ENCODE measurements at places on chromosomes 2 and 18. TPM values are rescaled to one million over a fixed set of nuclear protein-coding genes. Genes with fewer than 3 reads are reported as not detected.

- DNase-seq, result no peak
Measured at GRCh38 chr18:77148289-77148688, 15.7 kb upstream of the MBP start.

GRCh38 chr18:500632-501405, at the start of gene COLEC12:
TSS of gene COLEC12 (minus strand) at chr18:500701. CDS start at chr18:500514, 187 bp downstream.
- DNase-seq, result peak; percentile 46

Gene CHRND
- total RNA-seq, result 0.56 TPM

DNA sequence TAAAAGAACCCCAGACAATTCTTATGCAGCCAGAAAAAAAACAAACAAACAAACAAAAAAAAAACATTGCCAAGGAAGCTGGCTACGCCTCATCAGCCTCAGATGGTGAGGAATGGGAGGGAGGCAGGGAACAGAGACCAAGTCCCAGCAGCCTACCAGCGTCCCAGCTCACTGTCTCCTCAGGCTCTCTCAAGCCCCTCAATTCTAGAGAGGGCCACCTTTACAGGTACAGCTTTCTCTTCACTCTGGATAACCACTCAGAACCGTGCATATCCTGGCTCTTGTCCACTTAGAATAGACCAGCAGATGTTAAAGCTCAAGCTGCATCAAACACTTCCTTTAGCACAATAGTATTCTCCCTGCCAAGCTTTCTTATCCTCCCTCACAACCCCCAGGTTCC, 263.1 kb upstream of the CHAC2 start:
- DNase-seq, result no peak

DNA sequence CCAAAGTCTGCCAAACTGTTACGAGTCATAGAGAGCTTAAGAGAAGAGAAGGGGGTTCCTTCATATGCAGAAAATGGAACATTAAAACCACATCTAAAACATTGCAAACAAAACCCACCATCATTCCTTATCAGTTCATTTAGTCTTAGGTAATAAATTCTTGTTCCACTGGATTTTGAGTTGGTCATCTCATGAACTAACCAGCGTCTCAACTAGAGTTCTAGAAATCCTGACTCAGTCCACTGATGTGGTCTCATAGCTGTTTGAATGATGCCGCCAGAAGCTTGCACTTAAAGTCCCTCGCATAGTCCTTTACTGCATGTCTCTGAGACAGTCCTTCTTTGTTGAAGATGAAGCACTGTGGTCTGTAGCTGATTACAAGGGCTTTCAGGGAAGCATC, 15.0 kb upstream of the CAB39 start:
- DNase-seq, result no peak

- DNase-seq, result no peak
Measured at GRCh38 chr18:24990671-24991134, 361.3 kb downstream of the ZNF521 start.

- DNase-seq, result no peak
Measured at GRCh38 chr18:63763831-63764600, 11.2 kb upstream of the SERPINB7 start.

DNA sequence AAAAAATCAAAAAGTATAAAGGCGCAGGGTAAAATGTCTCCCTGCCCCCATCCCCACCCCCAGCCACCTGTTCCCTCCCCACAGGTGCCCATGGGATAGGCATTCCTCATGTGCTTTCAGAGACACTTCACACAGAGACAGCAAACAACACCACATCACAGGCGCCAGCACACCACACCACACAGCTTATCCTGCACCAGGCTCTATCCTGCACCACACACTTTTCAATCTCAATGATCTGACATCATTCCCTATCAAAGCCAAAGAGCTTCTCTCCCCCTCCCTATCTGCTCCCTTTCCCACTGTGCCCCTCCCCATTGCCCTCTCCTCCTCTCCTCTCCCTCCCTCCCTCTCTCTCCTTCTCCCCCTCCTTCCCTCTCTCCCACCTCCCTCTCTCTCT, 15.5 kb downstream of the FAM178B start:
- DNase-seq, result no peak

DNA sequence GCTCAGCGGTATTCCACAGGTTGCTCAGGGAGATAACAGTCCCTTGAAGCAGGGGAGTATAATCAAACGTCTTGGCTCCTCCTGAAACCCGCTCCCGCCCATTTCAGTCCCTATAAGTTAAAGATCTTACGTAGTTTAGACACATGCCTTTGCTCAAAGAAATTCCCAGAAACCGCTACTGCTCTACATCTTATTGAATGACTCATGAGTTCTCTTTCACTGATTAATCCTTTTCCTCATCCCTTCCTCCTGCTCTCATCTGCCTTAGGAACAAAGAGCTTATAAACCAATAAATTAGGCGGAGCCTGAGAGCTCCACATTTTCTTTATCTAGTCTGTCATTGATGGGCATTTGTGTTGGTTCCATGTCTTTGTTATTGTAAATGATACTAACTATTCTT, 4.2 kb upstream of the SERPINB4 start:
- no peak for DNase-seq

DNA sequence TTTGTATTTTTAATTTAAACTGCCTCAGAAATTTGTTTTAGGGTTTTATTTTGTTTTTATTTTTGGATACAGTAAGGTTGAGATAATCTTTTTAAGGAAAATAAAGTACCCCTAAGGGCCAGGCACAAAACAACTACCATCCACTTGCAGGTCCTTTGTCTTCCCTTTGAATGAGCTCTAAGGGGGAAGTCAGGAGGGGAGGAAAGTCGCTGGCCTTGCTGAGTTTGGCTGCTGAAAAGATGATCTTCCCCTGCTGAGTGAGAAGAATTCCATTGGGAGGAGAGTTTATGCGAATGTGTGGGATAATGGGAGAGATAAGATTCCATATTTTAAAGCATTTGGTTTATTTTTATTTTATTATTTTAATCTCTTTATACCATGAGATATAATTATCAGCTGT, 100.7 kb downstream of the ARHGAP15 start:
- DNase-seq, result no peak

DNA sequence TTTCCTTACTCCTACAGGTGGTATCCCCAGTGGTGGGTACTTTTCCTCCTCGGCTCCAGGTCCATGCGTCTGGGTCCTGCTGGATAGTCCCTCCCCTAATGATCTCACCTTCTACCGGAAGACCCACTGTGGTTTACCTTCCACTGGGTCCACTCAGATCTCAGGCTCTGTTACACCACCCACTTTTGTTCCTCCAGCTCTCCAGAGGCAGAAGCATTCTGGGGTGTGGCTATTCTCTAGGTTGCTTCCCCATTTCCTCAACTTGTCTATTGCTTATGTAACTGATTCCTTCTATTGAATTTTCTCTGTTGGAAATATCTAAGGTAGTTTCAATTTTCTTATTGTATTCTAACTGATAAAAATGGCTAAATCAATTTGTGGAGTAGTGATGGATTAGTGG, 87.6 kb upstream of the GALNT5 start:
- DNase-seq, result no peak

DNA sequence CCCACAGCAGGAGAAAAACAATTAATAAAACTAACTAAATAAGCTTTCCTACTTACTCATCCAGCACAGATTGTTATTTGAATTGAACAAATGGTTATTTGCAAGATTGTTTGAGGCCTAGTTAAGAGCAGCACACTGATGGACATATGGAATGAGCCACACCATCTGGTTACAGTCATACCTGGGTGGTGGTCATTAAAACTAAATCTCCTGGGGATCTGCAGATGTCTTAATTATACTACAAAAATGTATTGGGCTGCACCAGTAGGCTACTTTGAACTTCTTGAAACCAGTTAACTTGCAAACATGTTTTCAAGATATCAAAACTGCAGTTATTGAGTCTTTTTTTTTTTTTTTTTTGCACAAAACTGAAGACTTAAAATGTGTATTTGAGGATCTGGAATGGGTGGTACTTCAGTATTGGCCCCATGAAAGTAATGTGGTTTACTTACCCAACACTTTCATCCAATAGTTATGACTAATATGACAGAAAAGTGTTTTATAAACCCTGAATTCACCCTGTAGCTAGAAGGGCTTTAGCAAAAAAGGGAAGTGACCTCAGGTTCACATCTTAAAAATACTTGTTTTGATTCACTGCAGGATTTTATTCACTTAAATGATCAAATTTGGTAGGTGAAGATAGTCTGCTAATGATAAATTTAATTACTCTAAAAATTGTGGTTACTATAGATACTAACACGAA, 10.8 kb downstream of the AGFG1 start:
- DNase-seq, result no peak

DNA sequence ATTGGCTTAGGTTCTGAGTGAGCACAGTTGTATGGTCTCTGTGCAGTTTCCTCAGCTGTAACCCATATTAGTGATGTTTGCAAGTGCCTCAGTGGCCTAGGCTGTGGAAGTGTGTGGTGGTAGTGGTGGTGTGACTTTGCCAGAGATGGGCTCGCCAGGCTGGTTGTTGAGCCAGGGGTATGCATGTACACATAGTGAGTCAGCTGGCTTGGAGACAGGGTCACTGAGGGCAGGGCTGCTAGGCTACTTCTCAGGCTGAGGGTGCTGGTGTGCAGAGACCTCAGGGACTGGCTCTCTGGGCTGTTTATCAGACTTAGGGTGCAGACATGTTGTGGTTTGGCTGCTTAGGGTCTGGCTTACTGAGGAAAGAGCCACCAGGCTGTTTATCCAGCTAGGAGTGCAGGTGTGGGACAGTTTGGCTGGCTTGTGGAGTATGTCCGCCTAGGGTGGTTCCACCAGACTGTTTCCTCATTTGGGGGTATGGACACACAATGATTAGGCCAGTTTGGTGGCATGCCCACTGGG, 15.0 kb downstream of the APLF start:
- no peak for DNase-seq

Data from testis (tissue), 5 donors.